ENCODE measurements at places on chromosomes 4 and X. TPM values are rescaled to one million over a fixed set of nuclear protein-coding genes. Genes with fewer than 3 reads are reported as not detected.

DNA sequence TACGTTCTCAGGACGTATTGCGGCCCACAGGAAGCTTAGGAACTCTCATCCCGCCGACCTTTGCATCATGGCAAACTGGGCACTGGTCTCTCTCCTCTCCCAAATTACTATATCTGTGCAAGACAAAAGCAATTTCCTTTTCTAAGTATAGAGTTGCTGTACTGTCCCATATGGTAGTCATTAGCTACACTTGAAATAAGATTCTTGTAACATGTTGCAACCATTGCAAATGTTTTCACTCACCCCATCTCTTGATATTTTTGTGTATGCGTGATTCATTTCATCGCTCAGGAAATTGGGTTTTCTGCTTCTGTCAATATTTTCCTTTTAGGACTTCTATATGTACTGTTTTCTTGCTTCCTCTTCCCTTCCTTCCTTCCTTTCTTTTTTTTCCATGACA lies 15.7 kb downstream of the ARMCX6 start:
- no peaks in the 10 kb centered on the region for H3K27me3 ChIP-seq
- H3K36me3 ChIP-seq: no peaks in the 10 kb centered on the region
- no peak overlapping the region for H3K27ac ChIP-seq
- H3K4me1 ChIP-seq: no peaks in the 10 kb centered on the region

- no peak overlapping the region for H3K27ac ChIP-seq
- peaks cover 1% of the 10 kb centered on the region for H3K4me1 ChIP-seq
- no peaks in the 10 kb centered on the region for H3K36me3 ChIP-seq
Measured at GRCh38 chr4:26377328-26378311, 56.8 kb downstream of the RBPJ start.

DNA sequence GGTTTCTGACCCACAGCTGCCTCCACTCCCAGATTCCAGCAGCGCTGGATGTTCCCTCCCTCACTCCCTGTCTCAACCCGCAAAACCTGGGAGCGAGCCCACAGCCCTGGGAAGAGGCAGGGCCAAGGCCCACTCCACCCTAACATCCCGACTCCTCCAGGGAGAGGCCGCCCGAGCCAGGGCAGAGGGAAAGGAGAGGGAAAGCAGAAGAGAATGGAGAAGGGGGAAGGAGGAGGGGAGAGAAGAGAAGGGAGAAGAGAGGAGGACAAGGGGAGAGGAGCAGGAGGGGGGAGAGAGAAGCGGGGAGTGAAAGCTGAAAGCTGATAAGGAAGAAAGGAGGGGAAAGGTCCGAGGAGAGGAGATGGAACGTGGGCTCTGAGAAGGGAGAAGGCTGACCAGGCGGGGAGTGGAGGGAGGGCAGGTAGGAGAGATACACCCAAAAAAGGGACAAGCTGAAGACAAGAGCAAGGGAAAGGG lies 120.2 kb upstream of the PJA1 start:
- no peak for DNase-seq
- H3K27me3 ChIP-seq: no peaks in the 10 kb centered on the region
- H3K4me3 ChIP-seq: no peak overlapping the region

- no peak overlapping the region for H3K4me3 ChIP-seq
- H3K36me3 ChIP-seq: no peaks in the 10 kb centered on the region
- no peaks in the 10 kb centered on the region for H3K27me3 ChIP-seq
- no peaks in the 10 kb centered on the region for H3K4me1 ChIP-seq
- no peak overlapping the region for H3K27ac ChIP-seq
Measured at GRCh38 chr4:141009931-141010330, 123.3 kb downstream of the RNF150 start.

DNA sequence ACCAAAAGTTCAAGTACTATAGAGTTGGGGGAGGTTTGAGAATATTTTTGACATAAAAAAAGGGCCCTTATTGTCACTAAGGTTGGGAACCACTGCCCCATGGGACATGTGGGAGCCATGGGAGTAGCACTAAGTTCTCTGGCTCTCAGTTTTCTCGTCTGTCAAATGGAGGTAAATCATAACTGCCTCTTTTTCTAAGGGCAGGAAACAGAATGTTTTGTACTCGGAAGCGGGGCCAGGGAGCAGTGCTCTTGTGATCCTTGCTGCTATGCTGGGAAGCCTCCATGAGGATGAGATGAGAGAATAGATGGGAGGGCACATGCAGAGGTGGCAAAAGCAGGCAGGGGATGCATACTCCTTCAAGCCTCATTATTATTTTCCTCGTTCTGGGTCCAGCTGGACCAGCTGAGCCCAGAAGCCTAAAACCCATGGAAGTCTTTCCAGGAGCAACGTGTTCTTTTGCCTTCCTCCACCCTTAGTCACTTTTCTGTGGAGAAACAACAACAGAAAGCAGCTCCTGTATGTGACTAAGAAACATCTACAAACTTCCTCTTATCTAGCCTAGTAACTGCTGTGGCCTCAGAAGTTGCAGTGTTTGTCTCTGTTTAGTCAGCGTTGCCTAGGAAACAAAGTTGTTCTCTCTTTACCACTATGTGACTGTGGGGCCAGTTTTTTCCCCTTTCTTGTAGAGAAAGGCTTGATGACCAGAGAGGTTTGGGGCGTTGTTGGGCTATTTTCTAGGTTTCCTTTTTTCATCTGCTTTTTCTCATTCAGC lies 64.8 kb downstream of the TSC22D3 start:
- H3K27ac ChIP-seq: no peak overlapping the region
- peaks cover 8% of the 10 kb centered on the region for H3K4me1 ChIP-seq
- DNase-seq: peak; percentile 33
- H3K36me3 ChIP-seq: no peaks in the 10 kb centered on the region

DNA sequence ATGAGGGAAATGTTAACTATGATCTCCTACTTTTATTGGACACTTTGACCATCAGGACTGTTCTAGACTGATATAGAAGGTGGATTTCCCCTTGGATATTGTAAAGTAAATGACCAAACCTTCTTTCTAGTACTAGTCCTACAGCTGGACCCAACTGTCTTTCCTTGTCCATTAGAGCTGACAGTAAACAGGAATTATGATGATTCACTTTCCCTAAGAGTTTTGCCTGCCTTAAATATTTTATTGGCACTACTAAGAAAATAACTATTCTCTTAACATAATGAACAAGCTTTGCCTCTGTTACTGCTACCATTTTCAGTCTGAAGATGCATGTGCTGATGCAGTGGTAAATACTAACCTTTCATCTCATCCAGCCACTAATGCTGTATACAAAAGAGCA lies 915.4 kb downstream of the CENPC start:
- no peaks in the 10 kb centered on the region for H3K27me3 ChIP-seq
- no peaks in the 10 kb centered on the region for H3K36me3 ChIP-seq
- no peaks in the 10 kb centered on the region for H3K4me1 ChIP-seq
- no peak for DNase-seq
- H3K27ac ChIP-seq: no peak overlapping the region
- no peak overlapping the region for H3K4me3 ChIP-seq

GRCh38 chr4:52001616-52002015 lies 18.5 kb downstream of the LRRC66 start:
- H3K4me1 ChIP-seq: no peaks in the 10 kb centered on the region
- H3K36me3 ChIP-seq: no peaks in the 10 kb centered on the region
- no peaks in the 10 kb centered on the region for H3K27me3 ChIP-seq
- no peak overlapping the region for H3K4me3 ChIP-seq

GRCh38 chrX:48045410-48046311 lies 25.8 kb downstream of the ZNF630 start:
- DNase-seq: peak; percentile 44
- peak overlapping the region; percentile 80 for H3K27ac ChIP-seq

GRCh38 chrX:111431001-111431400 lies 19.0 kb upstream of the DCX start:
- DNase-seq: no peak
- no peaks in the 10 kb centered on the region for H3K4me1 ChIP-seq
- H3K4me3 ChIP-seq: no peak overlapping the region
- no peaks in the 10 kb centered on the region for H3K27me3 ChIP-seq

DNA sequence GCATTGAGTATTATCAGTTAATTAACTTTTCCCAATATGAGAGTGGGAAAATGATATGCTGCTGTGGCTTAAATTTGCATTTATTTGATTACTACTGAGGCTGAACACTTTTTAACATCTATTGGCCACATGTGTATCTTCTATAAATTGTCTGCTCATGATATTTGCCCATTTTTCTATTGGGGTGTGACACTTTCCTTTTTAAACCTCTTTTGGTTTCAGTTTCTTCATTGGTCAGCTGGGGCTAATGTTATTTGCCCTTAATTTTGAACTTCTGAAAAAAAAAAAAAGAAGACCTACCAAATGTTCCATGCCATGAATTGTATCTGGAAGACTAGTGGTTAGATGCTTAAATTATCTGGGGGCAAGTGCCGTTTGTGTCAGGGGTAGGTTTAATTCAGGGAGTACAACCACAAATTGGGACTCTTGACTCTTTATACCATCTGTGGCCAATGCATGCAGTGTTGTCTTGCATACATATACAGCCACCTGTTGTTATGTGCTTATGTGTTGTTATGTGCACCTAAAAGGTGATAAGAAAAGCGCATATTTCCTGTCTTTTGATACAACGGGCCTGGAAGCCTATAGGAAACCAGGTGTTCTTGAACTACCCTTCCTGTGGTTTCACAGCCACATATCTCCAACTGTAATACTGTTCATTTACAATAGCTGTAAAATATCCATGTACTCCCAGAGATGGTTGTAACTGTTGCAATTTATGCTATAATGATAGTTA lies 49.0 kb downstream of the SH2D1A start:
- no peak overlapping the region for H3K27ac ChIP-seq
- no peak overlapping the region for H3K4me3 ChIP-seq
- no peak for DNase-seq
- H3K36me3 ChIP-seq: no peaks in the 10 kb centered on the region

- H3K36me3 ChIP-seq: no peaks in the 10 kb centered on the region
- DNase-seq: no peak
- H3K4me3 ChIP-seq: no peak overlapping the region
- no peak overlapping the region for H3K27ac ChIP-seq
- H3K27me3 ChIP-seq: no peaks in the 10 kb centered on the region
- peaks cover 31% of the 10 kb centered on the region for H3K4me1 ChIP-seq
Measured at GRCh38 chr4:150743564-150744342, 161.8 kb downstream of the MAB21L2 start.

DNA sequence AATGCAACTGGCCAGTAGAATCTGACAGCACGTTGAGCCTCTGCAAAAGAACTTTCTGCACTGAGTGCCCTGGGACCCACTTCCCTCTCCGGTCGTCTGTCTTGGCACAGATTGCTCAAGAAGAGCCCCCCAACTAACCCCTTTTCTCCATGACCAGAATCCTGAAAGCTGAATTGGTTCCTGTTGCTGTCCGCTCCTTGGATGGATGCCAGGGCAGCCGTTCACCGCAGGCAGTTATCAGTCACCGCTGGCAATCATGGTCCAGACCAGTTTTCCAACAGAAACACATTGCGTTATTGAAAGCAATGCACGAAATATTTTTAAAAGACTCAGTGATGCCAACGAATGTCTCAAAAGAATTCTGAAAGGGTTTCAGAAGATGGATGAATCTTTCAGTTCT lies 733.7 kb upstream of the FRG1 start:
- no peaks in the 10 kb centered on the region for H3K27me3 ChIP-seq
- DNase-seq: no peak
- no peak overlapping the region for H3K4me3 ChIP-seq
- no peaks in the 10 kb centered on the region for H3K36me3 ChIP-seq

DNA sequence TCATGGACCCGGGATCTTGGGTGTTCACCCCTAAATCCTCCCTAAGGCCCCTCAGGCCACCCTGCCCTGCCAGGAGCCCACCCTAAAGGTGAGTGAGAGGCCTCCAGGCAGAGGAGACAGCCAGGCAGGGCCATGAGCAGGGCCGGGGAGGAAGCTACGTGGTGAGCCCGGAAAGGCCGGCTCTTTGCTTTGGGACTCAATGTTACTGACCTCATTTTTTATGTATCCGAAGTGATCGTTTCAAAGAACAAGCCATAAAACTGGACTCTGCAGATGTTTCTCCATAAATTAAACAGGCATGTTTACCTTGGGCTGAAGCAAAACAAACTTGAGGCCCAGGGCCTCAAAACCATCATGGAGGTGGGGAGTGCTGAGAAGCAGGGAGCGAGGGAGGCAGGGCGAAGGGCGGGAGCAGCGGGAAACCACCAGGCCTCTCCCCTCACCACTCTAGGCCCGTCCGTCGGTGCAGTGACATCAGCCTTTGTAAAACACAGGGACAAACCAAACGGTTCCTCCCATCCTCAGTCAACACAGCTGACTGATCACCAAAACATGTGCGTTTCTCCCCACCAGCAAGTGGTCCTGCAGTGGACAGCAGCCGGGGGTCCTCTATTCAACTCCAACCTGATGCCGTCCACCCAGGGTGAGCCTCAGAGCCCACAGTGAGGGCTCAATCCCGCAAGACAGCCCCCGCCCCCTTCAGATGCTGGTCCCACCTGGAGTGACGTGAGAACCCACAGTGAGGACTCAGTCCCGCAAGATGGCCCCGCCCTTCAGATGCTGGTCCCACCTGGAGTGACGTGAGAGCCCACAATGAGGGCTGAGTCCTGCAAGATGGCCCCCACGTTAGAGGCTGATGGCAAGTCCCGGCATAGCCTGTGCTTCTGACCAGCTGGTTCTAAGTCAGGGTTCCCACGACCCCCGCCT lies 102.9 kb upstream of the LRPAP1 start:
- H3K4me1 ChIP-seq: no peaks in the 10 kb centered on the region
- DNase-seq: no peak
- no peak overlapping the region for H3K4me3 ChIP-seq
- no peaks in the 10 kb centered on the region for H3K36me3 ChIP-seq
- no peak overlapping the region for H3K27ac ChIP-seq

GRCh38 chrX:48960291-48960690 lies 2.9 kb upstream of the OTUD5 start:
- no peaks in the 10 kb centered on the region for H3K27me3 ChIP-seq
- H3K4me3 ChIP-seq: no peak overlapping the region
- peaks cover 11% of the 10 kb centered on the region for H3K4me1 ChIP-seq
- DNase-seq: no peak
- H3K36me3 ChIP-seq: peaks cover 4% of the 10 kb centered on the region

DNA sequence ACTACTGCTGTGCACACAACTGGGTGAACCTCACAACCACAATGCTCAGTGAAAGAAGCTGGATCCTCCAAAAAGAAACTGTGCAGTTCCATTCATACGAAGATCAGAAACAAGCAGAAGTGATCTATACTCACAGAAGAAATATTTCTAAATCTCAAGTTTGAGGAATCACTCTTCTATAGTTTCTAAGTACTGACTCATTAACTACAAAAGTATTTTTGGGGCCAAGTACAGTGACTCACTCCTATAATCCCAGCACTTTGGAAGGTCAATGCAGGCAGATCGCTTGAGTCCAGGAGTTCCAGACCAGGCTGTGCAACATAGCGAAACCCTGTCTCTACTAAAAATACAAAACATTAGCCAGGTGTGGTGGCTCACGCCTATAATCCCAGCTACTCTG lies 51.3 kb upstream of the RELL1 start:
- H3K36me3 ChIP-seq: no peaks in the 10 kb centered on the region
- no peak overlapping the region for H3K27ac ChIP-seq
- no peaks in the 10 kb centered on the region for H3K27me3 ChIP-seq

GRCh38 chr4:114386637-114387233 lies 211.9 kb upstream of the UGT8 start:
- peaks cover 13% of the 10 kb centered on the region for H3K4me1 ChIP-seq
- peak; percentile 38 for DNase-seq
- H3K27ac ChIP-seq: no peak overlapping the region
- H3K27me3 ChIP-seq: no peaks in the 10 kb centered on the region

GRCh38 chr4:143700416-143701352 lies at the start of gene FREM3:
Gene FREM3 (minus strand): TSS chr4:143700675. CDS start chr4:143700675, 0 bp downstream.
- H3K4me3 ChIP-seq: no peak within 1 kb of the TSS
- no peaks in the 10 kb centered on the region for H3K27me3 ChIP-seq
- H3K4me1 ChIP-seq: no peaks in the 10 kb centered on the region

Gene TMEM255A
- not detected for total RNA-seq

Gene GPR34
- not detected for total RNA-seq

Gene ENPEP
- 4.5 TPM for total RNA-seq

Gene SASH3
- total RNA-seq: 0.42 TPM

Gene KLF8
- 1.2 TPM for total RNA-seq

Gene AMTN
- total RNA-seq: not detected

Data from HCT116 (cell line).